ENCODE measurements at places on chromosomes 5 and 9.
A peak's percentile ranks its signal among the peaks of the same experiment; 100 is the strongest.

DNA sequence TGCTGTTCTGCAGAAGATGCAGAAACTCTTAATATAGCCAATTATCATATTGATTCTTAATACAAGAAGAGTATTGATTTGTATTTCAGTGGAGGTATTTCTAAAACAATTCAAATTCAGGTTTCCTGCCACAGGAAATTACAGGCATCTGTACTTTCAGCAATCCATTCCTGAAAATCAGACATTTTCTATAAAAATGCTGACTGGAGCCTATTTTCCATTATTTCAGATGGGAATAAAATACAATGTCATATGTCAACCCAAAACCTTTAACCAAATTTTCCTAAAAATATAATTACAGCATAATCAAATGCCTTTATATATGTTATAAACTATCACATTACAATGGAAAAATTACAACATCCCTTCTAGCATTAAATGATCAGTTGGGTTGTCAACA is 131.5 kb downstream of the MELK start:
- no peak for DNase-seq

DNA sequence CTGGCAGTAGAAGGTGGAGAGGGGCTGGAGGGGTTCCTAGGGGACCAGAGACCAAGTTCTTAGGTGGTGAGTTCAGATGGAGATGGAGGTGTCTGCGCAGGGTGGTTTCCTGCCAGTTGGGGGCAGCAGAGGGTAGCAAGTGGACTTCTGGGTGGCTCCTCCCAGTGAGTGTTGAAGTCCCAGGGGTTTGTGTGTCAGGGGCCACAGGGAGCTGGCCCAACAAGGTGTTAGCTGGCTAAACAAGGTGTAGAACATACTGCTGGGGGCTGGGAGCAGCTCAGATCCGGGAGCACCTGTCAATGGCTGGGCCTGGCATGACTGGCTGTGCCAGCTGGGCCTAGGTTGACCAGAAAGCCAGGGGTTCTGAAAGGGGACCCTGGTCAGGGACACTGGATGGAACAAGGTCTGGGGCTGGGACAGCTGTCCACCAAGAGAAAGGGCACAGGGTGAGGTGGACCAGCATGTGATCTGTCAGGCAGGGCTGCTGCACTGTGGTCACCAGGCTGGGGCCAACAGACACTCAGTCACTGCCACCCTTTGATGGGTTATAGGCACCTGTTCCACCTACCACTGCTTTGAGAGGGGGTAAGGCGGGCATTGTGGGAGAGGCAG is 35.6 kb downstream of the DAB2IP start:
- peak; percentile 85 for DNase-seq

DNA sequence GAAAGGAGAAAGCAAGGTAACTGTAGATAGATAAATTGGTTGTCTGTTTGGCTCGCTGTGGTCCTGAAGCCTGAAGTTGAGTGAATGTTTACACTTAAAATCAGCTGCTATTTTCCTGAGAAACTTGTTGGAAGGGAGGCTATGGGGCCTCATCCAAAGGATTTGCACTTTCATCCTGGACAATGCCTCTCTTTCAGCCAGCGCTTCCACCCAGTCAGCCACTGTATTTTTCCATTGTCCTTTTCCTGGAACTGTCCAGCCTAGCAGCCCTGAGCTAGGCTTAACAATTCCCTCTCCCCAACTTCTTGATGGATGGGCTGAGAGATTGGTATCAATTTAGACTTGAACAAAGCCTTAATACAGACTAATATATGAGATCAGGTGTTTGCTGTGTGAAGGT is 429.2 kb downstream of the DMAC1 start:
- no peak for DNase-seq

DNA sequence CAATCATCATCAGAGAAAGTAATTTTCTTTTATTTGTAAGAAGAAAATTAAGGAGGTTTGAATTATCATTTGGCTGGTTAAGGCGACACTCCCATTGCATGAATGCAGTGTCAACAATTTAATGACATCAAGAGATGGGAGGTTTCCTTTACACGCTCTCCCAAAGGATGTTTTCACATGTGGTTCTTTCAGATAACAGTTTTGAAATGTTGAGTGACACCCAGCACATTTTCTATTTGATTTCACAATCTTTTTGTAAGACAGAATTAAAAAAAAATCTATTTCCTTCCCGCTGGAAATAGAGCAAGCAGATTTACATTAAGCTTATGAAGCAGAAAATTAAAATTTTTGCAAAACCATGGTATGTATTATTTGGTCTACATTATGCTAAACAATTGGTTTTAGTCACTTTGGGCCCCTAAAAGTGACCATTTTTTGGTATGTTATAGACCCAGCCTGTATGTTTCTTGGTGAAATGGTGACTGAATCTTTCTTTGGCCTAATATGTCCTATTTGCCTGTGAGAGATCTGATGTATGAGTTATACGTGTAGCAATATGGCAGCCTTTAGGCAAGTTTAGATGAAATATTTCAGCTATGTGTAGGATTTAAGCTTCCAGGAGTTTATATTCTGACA is 18.9 kb upstream of the ANKRD55 start:
- DNase-seq = no peak

- no peak for DNase-seq
Observed at GRCh38 chr5:121386334-121386733, 465.3 kb upstream of the FTMT start.

- no peak for DNase-seq
Observed at GRCh38 chr5:7680260-7680659, 170.7 kb downstream of the CFAP90 start.

- DNase-seq = peak; percentile 2
Observed at GRCh38 chr9:75414371-75415160, 326.3 kb downstream of the OSTF1 start.

DNA sequence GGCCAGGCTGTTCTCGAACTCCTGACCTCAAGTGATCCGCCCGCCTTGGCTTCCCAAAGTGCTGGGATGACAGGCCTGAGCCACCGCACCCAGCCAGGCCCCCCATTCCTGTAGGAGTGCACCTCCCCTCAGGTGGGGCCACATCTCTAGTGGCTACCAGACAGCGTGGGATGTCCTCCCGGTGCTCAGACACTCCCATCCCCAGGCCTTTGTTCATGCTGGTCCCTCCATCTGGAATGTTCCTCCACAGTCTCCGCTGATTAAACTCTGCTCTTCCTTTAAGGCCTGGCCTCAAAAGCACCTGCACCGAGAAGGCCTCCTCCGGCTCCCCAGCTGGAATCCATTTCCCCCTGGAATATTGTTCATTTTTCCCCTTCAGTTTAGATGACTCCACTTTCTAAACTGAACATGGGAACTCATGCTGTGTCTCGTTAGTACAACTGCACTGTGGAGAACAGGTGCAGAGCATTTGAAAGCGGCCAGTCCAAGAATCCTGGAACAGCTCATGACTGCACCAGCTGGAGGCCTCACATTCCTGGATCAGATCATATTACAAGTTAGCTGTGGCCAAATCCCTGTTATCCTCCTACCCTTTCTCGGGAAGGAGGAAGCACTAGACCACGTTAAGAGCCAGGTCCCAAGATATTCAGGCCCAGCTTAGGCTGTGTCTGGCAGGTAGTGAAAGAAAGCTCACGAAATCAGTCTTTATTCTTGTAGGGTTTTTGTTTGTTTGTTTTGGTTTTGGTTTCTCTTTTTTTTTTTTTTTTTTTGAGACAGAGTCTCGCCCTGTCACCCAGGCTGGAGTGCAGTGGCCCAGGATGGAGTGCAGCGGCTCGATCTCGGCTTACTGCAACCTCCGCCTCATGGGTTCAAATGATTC is 10.8 kb upstream of the PRRC2B start:
- DNase-seq = peak; percentile 92

GRCh38 chr5:149605998-149606724 is 24.9 kb downstream of the ARHGEF37 start:
- DNase-seq = no peak

GRCh38 chr9:91714874-91715615 is 235.0 kb downstream of the ROR2 start:
- DNase-seq = no peak

GRCh38 chr9:21081451-21081850 is 3.7 kb upstream of the IFNB1 start:
- no peak for DNase-seq

DNA sequence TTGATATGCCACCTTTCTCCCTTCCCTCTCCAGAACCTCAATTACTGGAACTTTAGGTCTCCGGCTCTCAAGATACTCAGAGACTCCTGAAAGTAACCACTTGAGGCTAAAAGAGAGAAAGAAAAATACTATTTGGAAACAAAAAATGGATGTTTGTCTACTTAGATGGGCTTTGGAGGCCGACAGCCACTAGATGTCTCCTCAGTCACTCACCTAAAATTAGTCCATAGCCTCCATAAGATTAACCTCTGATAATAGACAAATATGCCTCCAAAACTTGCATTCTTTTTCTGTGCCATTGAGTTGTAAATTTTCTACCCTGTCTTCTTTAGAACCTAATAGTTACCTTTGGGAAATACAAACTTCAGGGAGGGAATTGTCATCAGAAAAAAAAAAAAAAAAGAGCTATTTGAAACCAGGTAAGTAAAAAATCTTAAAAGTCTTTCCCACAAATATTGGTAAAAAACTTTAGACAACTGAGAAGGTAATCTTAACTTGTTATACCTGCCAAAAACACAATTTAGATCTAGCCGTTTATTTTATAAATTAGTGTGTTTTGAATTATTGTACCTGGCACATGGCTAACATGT is 11.2 kb upstream of the PCDH1 start:
- DNase-seq = no peak

DNA sequence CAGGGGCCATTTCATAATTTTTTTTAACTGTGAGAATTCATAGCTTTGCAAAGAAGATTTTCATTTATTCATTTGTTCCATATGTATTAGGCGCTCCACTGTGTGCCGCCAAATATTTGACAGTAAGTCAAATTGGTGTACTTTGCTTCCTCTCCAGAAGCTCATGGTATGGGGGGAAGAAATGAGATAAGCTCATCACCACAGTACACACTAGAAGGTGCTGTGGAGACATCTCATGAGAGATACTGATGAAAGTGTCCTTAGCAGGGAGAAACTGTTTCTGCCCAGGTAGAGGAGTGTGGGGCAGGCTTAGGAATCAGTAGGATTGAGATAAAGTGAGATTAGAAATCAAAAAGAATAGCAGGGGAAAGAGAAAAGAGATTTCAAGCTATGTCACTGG is 136.2 kb downstream of the CDH6 start:
- peak; percentile 44 for DNase-seq

DNA sequence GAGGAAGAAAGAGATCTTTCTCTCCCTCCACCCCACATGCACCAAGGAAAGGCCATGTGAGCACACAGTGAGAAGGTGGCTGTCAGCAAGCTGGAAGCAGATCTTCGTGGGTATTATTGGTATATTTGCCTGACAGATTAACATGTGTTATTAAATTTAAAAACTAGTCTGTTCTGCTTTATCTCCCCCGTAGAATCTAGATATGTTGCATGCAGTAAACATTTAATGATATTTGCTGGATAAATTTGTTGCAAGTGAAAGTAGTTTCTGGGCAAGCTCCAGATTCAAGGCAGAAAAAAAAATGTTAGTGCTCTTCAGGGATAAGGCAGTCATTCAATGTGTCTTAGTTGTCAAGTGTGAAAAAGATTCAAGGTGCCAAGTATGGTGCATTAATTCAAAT is 215.0 kb upstream of the TAS2R1 start:
- no peak for DNase-seq

Data from mesendoderm (in vitro differentiated cells).